ENCODE measurements at places on chromosomes 7 and 10. TPM values are rescaled to one million over a fixed set of nuclear protein-coding genes. Genes with fewer than 3 reads are reported as not detected.

The ST8SIA6 gene
- total RNA-seq = 3.5 TPM

The CYP2C19 gene
- 1.9 TPM for total RNA-seq

The ZNF277 gene
- 14.1 TPM for total RNA-seq

The IFIT1B gene
- not detected for total RNA-seq

The ZNF488 gene
- 4.1 TPM for total RNA-seq

The GPR158 gene
- total RNA-seq = 0.07 TPM

The DENND2A gene
- total RNA-seq = 7.4 TPM

The NEUROD6 gene
- not detected for total RNA-seq

The SUMF2 gene
- 90.7 TPM for total RNA-seq

The SLC13A1 gene
- total RNA-seq = 0.40 TPM

The OR13A1 gene
- total RNA-seq = not detected

The KRIT1 gene
- total RNA-seq = 27.5 TPM

GRCh38 chr7:18680576-18680975, 185.0 kb downstream of the HDAC9 start:
- H3K4me1 ChIP-seq = no peaks in the 10 kb centered on the region
- no peak overlapping the region for H3K4me3 ChIP-seq
- no peak overlapping the region for H3K27ac ChIP-seq

DNA sequence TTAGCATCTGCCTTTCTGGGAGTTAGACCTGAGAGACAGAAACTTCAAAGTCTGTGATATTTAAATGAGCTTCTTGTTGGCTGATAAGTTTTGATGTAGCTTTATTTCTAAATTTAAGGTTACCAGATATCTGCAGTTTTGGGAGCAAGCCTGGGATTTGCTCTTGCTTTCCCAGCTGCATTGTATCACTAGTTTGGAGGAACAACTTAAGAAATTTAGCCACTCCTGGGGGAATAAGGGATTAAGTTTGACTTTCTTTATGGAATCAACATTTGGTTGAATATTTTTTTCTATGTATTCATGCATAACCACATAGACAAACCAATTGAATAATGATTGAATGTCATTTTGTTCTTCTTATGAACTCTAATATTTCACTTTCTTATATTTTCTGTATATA, 178.6 kb downstream of the POLR1F start:
- H3K4me3 ChIP-seq = no peak overlapping the region
- H3K27me3 ChIP-seq = no peaks in the 10 kb centered on the region
- H3K36me3 ChIP-seq = no peaks in the 10 kb centered on the region
- DNase-seq = no peak
- H3K4me1 ChIP-seq = no peaks in the 10 kb centered on the region

DNA sequence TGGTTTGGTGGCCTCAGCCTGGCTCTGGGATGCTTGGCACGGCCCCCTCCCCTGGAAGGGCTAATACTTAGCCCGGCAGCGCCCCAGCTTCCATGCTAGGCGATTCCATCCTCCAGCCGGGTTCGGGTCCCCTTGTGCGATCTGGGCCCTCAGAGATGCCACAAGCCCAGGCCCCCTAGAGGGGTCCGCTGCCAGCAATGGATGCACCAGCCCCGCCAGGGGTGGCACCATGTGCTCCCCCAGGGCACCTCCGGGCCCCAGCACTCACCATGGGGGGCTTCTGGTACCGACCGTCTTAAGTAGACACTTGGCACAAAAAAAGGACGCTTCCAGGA, 125.7 kb upstream of the KCTD7 start:
- H3K4me3 ChIP-seq = no peak overlapping the region
- no peak overlapping the region for H3K27ac ChIP-seq
- H3K4me1 ChIP-seq = no peaks in the 10 kb centered on the region
- no peaks in the 10 kb centered on the region for H3K36me3 ChIP-seq
- DNase-seq = no peak

- H3K4me3 ChIP-seq = no peak overlapping the region
- H3K27me3 ChIP-seq = no peaks in the 10 kb centered on the region
- no peaks in the 10 kb centered on the region for H3K4me1 ChIP-seq
- no peak overlapping the region for H3K27ac ChIP-seq
Observed at GRCh38 chr10:89615824-89616223, 29.2 kb downstream of the PANK1 start.

DNA sequence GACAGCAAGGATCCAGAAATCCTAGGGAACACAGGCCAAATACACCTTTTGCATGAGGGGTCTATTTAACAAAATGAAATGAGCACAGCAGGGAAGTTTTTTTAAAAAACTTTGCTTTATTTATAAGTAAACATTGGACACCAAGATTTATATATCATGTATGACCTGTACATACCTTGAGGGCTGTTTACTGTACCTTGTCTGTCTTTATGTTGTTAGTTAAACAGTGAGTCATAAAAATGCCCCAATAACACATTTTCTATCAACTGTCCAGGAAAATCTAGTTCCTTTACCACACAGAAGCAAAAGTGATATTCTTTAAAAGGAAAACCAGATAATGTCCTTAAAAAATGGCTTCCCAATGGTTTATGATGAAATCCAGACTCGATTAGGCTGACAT, 45.1 kb upstream of the AGR3 start:
- no peaks in the 10 kb centered on the region for H3K27me3 ChIP-seq
- no peak for DNase-seq
- H3K4me3 ChIP-seq = no peak overlapping the region
- H3K27ac ChIP-seq = no peak overlapping the region

- H3K27ac ChIP-seq = no peak overlapping the region
- H3K4me3 ChIP-seq = no peak overlapping the region
- H3K27me3 ChIP-seq = no peaks in the 10 kb centered on the region
- no peaks in the 10 kb centered on the region for H3K36me3 ChIP-seq
Observed at GRCh38 chr7:40175725-40176510, 41.1 kb downstream of the SUGCT start.

- no peaks in the 10 kb centered on the region for H3K27me3 ChIP-seq
- no peak for DNase-seq
- H3K4me3 ChIP-seq = no peak overlapping the region
- H3K36me3 ChIP-seq = no peaks in the 10 kb centered on the region
Observed at GRCh38 chr10:58965855-58966254, 210.6 kb upstream of the PHYHIPL start.

DNA sequence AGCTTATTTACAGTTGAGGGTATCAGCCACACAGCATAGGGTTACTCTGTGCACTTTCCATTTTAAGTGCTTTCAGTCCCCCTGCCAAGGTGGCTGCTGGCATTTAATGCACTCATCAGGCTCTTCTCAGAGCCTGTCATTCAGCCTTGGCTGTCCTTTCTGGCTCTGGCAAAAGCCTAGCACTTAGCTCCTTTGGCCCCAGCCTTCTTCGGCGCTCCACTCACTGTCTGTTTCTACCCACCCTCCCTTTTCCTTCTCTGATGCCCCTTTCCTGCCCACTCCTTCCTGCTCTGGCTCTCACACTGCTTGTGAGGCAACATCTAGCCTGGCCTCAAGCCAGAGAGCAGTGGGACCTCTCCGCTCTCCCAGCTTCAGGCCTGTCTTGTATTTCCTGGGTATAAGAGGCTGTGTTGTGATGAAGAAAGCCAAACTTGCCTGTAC, 60.2 kb downstream of the WIPF3 start:
- DNase-seq = no peak
- no peaks in the 10 kb centered on the region for H3K27me3 ChIP-seq
- H3K36me3 ChIP-seq = no peaks in the 10 kb centered on the region

- no peak for DNase-seq
- H3K27ac ChIP-seq = no peak overlapping the region
- H3K4me3 ChIP-seq = no peak overlapping the region
- no peaks in the 10 kb centered on the region for H3K4me1 ChIP-seq
- H3K27me3 ChIP-seq = no peaks in the 10 kb centered on the region
Observed at GRCh38 chr7:119270644-119271043, 1002.3 kb upstream of the KCND2 start.

DNA sequence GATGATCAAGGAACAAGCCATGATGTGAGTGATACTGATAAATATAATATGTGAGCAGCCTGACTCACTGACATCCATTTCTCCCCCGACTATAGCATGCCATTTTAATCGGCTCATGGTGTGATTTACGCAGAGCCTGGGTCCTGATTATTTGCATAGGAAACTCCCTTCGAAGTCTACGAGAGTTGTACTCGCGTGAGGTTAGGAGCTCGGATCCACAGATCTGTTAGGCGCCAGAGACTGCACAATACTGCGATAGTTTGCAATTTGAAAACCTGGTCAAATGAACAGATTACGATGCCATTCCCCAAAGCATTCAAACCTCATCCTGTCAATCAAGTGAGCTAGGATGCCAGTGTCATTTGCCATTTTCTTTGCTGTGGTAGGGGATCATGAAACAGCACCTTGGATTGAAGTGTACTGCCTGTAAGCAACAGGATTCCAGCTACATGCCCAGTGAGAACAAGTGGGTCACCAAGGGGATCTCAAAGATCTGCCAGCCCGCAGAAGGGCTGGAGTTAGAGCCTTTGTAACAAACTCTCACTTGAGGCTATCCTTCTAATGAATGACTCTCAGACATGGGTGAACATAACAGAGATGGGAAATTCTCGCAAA, 158.3 kb downstream of the FRMD4A start:
- no peak overlapping the region for H3K4me3 ChIP-seq
- H3K27me3 ChIP-seq = peaks cover 18% of the 10 kb centered on the region
- H3K36me3 ChIP-seq = no peaks in the 10 kb centered on the region
- H3K27ac ChIP-seq = no peak overlapping the region
- no peak for DNase-seq

GRCh38 chr10:51918440-51918839, 219.0 kb upstream of the CSTF2T start:
- no peak overlapping the region for H3K4me3 ChIP-seq
- no peaks in the 10 kb centered on the region for H3K36me3 ChIP-seq
- H3K27me3 ChIP-seq = no peaks in the 10 kb centered on the region
- no peak for DNase-seq
- no peaks in the 10 kb centered on the region for H3K4me1 ChIP-seq

DNA sequence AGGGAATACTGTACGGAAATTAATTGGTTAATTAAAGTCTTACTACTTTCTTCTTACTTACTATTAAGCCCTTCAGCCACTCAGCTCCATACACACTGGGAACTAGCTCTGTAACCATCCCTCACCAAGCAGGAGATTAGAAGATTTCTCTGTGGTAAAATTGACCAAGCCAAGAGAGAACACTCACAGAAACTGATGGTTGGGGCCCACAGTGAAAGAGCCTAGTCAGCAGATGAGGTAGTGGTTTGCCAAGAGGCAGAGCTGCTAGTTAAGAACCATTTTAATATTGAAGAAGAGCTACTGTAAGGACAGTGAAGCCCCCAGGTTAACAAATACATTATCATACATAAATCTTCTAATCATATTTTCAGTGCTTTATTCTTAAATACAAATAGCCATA, 21.8 kb upstream of the C10orf53 start:
- no peak for DNase-seq
- no peak overlapping the region for H3K27ac ChIP-seq
- no peak overlapping the region for H3K4me3 ChIP-seq
- H3K4me1 ChIP-seq = no peaks in the 10 kb centered on the region
- no peaks in the 10 kb centered on the region for H3K36me3 ChIP-seq
- no peaks in the 10 kb centered on the region for H3K27me3 ChIP-seq

GRCh38 chr10:109205929-109206585, 717.3 kb downstream of the XPNPEP1 start:
- no peak for DNase-seq
- no peaks in the 10 kb centered on the region for H3K36me3 ChIP-seq
- no peaks in the 10 kb centered on the region for H3K27me3 ChIP-seq
- H3K27ac ChIP-seq = no peak overlapping the region
- H3K4me1 ChIP-seq = no peaks in the 10 kb centered on the region

GRCh38 chr7:157434701-157435100, 97.9 kb downstream of the DNAJB6 start:
- H3K27me3 ChIP-seq = no peaks in the 10 kb centered on the region
- H3K36me3 ChIP-seq = no peaks in the 10 kb centered on the region
- no peak for DNase-seq

DNA sequence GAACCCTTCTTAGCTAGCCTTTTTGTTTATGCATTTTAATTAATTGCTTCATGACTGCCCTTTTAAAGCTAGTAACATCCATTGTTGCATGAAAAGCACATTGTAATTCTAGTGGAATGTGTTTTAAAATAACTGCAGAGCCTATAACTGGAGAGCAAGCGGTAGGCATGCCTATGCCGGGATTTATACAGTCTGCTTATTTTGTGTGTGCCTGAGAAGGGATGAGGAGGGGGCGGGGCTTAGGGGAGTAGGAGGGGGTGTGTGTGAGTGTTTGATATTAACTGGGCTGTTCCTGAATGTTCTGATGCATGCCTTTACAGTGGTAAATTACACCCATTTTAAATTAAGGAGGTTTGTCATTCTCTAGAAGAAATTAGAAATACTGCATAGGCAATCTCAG, 208.1 kb downstream of the TCF7L2 start:
- no peak for DNase-seq
- H3K4me3 ChIP-seq = no peak overlapping the region
- H3K27me3 ChIP-seq = no peaks in the 10 kb centered on the region
- H3K4me1 ChIP-seq = no peaks in the 10 kb centered on the region
- no peak overlapping the region for H3K27ac ChIP-seq

GRCh38 chr7:47088329-47089067, 493.4 kb downstream of the TNS3 start:
- no peak overlapping the region for H3K4me3 ChIP-seq
- H3K4me1 ChIP-seq = no peaks in the 10 kb centered on the region
- peak; percentile 37 for DNase-seq
- no peak overlapping the region for H3K27ac ChIP-seq

DNA sequence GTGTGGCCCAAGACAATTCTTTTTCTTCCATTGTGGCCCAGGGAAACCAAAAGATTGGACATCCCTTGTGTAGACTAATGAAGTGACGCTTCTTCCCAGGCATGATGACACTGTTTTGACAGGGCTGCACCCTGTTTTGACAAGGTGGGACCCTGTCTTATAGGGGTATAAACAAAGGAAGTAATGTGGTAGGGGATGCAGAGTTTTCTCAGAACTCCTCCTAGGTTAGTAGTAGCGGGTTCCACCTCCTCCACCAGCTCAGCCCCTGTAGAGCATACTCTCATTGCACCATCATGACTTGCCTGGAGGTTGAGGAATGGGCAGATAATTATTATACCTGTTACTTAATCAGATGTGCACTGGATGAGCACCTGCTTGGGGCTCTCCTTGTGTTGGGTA, 123.1 kb downstream of the CCNY start:
- H3K4me1 ChIP-seq = peaks cover 6% of the 10 kb centered on the region
- no peak for DNase-seq
- no peak overlapping the region for H3K4me3 ChIP-seq
- no peaks in the 10 kb centered on the region for H3K36me3 ChIP-seq
- H3K27ac ChIP-seq = no peak overlapping the region

DNA sequence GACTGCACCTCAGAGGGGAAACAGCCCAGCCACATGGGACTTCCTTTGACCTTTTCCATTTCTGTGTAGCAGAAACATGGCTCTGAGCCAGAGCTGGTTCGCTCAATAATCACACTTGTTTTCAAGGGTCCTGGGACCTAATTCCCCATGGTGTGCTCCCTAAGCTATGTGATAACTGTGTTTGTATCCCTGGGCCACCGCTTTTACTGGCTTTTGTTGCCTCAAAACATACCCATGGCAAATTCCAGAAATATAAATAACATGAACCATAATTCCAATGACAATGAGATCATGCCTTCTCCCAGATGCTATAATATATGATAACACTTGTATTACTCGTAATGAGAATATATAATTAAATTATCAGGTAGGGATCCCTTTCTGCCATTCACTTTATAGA, 196.4 kb downstream of the GFRA1 start:
- no peak for DNase-seq
- no peaks in the 10 kb centered on the region for H3K36me3 ChIP-seq
- H3K4me1 ChIP-seq = no peaks in the 10 kb centered on the region
- no peak overlapping the region for H3K27ac ChIP-seq

Data from colonic mucosa (tissue), 4 donors.